Kidney capillary endothelial cell (primary cell): ENCODE measurements at places on chromosomes 2 and 18.

DNA sequence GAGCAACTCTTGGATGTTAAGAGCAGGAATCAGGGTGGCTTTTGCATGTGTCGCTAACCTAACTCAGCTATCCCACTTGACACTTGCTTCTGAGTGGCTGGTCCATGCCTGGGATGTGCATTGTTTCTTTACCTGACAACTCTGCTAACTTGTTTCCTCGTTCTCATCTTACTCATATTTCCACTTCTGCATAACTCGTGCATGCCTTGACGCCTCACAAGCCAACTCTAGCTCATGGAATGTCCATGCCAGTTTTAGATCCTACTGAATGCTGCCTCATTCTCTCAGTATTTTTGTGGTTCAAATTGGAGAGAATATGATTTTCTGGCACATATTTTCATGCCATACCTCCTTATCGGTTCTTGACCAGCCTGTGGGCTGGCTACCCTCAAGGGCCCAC is 52.5 kb downstream of the CDCA7 start:
- no peak for DNase-seq

- no peak for DNase-seq
These were observed 76.6 kb downstream of the KIAA1328 start for GRCh38 chr18:36905571-36905970.

GRCh38 chr2:211407076-211407475 is 850.7 kb downstream of the CPS1 start:
- no peak for DNase-seq

GRCh38 chr18:58284699-58285448 is 240.8 kb downstream of the NEDD4L start:
- DNase-seq: no peak

DNA sequence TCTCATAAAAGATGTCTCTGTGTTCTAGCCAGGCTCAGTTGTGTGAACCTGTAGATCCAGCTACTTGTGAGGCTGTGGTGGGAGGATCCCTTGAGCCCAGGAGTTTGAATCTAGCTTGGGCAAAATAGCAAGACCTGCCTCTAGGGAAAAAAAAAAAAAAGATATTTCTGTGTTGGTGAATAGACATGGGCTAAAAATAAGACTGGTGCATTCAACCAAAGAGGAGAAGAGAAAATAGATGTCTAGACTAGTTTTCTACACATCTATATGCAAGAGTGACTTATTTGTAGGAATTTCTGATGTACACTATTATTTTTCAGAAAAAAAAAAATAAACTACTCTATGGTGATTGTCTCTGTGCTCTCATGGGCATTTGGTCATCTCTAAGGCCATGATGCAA is 555.1 kb downstream of the BCL11A start:
- DNase-seq: no peak

- no peak for DNase-seq
These were observed 14.9 kb downstream of the RBMS1 start for GRCh38 chr2:160478660-160479059.

- peak; percentile 86 for DNase-seq
These were observed 113.7 kb upstream of the SPRED2 start for GRCh38 chr2:65545837-65546805.

DNA sequence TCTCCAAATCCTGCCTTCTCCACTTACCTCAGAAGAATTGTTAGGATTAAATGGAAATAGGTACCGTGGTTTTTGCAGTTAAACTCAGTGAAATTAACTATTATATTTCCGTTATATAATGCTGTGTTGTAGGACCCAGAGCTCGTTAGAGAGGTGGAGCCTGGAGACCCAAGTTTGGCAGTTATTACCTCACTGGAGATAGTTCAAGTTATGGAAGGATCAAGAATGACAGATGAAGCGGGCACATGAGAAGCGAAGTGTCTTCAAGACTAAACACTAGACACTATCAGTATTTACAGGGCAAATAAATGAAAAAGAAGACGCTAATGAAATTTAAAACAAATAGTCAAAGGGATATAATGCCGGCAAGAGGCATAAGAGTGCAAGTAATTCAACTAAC is 866 bp downstream of the CWC22 start:
- no peak for DNase-seq

GRCh38 chr2:127953128-127953718 is 67.5 kb upstream of the AMMECR1L start:
- DNase-seq: no peak

DNA sequence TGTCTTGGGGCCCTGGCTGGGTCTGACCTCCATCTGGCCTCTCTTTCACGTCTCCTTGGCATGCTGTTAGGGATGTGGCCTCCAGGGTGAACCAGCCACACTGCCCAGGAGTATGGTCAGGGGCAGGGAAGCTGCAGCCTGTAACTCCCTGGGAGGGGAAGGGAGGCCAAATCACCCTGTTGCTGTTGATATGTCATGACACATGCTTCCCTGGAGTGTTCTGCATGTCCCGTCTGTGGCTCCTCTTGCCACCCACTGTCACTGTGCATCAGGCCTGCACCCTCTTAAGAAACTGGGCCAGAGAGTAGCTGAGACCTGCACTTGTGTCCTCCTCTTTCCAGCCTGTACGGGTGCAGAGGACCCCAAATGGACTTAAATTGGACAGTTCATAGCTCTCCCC is 221.3 kb downstream of the FHOD3 start:
- DNase-seq: no peak

DNA sequence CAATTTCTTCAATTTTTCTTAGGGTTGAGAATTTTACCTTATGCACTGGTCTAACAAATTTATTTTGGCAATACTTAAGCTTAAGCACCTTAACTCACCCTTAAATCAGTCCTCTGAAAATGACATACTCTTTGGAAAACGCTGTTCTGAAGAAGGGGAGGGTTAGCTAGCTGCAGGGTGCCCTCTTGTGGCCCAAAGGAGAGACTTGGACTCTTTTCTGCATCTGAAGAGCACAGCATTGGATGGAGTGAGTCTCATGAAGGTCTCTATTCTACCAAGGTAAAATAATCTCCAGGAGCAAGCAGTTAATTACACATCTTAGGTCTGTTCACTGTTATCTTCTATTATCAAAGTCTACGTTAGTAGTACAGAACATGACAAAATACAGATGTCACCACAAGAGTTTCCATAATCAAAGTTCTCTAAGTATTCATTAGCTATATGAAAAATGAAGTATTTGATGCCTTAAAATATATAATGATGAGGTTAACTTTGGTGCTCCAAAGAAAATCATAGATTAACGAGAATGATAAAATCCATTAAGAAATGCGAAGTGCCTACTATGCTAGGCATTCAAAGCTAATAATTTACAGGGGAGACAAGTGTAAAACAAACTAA is 24.4 kb downstream of the PUM2 start:
- DNase-seq: peak; percentile 37

GRCh38 chr2:218014706-218015585 is 12.2 kb upstream of the TNS1 start:
- DNase-seq: no peak

GRCh38 chr2:11764359-11764758 is 17.9 kb downstream of the LPIN1 start:
- no peak for DNase-seq

DNA sequence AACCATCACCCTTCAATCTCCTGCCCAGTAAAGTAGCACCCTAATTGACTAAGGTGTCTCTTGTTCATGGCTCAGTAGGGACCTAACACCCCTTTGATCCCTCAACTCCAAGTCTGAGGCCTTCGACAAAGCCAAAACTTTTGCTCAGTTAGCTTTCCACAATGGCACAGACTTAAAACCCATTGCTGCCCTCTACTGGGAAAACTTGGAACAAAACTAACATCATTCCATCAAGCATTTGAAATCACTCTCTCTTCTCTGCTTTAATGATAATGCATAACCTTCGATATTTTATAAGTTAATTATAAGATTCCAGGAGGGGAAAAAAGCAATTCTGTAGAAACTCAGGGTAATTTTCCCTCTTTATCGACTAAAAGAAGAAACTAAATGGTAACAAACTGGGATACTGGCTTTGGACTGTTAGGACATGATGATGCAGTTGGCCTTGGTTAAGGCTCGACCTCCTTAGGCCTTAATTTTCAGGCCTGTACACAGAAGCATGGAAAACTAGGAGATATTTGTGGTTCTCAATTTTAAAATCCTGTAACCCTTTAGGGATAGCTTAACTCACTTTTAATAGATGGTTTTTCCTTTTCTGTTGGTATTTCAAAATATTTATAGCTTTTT is 127.8 kb downstream of the STK39 start:
- DNase-seq: peak; percentile 53

GRCh38 chr2:82487354-82487753 is 1971.7 kb downstream of the SUCLG1 start:
- no peak for DNase-seq

GRCh38 chr2:69554568-69554967 is 89.0 kb downstream of the AAK1 start:
- no peak for DNase-seq

DNA sequence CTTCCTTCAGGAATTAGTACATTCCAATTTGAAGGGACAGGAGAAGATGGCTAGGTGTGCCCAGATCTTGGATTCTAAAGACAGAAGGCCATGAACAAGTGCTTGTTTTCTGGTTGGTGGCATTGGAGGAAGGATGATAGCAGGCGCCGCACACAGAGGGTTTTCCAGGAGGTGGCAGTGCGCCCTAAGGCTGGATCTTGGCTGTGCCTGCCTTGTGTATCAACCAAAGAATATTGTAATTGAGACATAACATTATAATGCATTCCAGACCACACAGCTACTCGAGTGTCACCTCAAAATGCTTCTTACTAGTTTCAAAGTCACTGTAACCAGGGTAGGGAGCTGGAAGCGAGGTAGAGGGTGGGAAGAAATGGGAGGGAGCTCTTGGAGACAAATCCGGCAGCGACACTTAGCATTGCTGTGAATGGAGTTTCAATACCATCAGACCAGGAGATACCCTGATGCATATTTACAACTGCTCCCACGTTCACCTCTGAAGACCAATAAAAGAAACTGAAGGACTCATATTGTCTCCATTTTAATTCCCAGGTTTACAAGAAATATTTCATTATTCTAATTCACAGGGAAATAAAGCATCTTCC is 42.5 kb downstream of the CPO start:
- peak; percentile 60 for DNase-seq

GRCh38 chr2:239275847-239276831 is 124.7 kb downstream of the HDAC4 start:
- no peak for DNase-seq

DNA sequence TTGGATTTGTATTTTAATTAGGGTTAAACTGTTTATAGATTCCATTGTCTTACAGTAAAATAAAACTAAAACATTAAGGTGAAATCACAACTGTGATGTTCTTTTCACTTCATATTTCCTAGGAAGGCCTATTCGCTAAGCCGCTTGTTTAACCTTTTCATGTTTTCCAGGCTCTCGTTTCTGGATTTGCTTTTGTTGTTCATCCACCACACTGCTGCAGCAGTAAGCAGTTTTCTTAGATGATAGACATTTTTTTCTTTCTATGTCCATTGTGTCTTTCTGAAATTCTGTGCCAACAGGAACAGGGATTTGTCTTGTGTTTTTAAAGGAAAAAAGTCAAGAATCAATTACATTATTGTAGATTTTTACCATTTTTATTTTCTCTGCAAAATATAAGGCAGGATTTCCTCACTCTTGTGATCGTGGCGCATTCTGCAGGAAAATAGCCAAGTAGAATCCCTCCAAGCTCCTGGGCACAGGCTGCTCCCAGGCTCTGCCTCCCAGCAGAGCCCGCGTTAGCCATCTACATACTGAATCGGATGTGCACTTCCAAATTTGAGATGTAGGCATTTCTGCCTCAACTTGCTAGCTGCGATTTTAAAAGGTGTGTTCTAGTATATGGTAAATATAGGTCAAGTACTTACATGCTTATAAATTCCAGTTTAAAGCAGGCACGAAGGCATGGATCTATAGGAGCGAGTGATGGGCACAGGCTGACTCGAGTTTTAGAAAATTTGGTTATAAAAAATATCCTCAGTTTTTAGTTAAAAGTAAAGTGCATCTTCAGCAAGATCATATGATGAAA is 10.2 kb downstream of the TSHZ1 start:
- no peak for DNase-seq

DNA sequence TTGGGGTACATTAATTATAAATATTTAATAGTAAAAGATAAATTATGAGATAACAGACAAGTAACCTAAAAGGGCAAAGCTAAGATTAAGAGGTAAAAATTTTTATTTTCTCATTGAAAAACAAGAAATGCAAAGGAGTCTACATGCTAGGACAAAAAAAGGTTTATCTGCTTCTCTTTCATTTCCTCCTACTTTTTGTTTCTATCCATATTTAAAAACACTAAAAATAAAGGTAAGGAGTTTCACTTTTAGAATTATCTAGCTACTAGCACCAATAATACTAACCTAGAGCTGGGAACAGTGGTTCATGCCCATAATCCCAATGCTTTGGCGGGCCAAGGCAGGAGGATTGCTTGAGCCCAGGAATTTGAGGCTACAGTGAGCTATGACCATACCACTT is 1551.7 kb upstream of the SLC39A10 start:
- DNase-seq: no peak

DNA sequence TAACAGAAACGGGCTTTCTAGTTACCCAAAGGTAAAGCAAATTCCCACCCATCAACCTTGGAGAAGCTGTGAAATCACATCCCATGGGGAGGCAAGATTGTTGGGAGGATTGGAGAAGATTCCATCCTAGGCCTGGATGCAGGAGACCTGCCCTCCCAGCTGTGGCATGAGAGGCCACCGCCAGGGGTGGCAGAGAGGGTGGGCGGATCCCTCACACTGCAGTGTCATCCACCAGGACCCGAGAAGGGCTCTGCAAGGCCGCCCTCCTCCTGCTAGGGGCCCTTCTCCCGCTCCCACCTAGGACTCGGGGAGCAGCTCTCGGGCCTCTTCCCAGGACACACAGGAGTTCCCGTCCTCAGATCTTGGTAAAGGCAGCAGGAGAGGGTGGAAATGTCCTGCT is 15.5 kb upstream of the ATG16L1 start:
- no peak for DNase-seq

GRCh38 chr18:26312199-26312598 is 86.0 kb downstream of the TAF4B start:
- DNase-seq: no peak

DNA sequence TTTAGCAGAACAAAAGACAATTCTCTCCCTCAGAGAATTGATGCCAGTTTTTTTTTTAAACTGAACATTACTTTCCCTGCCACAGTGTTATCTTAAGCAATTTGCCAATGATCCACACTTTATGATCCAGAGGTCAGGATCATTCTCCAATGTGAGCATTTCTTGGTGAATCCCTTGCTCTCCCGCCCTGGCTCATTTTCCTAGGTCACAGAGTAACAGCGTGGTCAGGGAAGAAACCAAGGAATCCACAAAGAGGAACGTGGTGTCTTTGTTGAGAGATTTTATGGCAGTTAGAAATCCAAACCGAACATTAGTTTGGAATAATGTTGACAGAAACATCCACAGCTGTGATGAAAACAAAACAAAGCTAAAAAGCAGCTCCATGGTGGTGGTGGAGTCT is 250.3 kb downstream of the TTC32 start:
- DNase-seq: no peak

DNA sequence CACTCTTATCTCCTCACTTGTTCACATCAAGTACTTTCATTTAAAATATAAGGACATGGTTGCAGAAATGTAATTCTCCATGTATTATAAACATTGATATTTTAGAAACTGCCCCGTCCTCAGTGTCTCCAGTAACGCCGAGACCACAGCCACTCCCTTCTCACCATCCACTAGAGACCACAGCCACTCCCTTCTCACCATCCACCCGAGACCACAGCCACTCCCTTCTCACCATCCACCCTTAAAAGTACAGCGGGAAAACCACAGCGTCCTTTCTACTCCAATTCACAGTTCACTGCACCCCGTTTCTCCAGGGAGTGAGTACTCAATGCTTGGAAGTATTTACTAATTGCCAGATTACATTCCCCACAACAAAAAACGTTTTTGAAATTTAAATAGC is 1452.2 kb upstream of the ACVR2A start:
- no peak for DNase-seq

- DNase-seq: no peak
These were observed 202.4 kb downstream of the INSIG2 start for GRCh38 chr2:118290411-118291250.
